WTC11 (cell line): ENCODE measurements at places on chromosomes 12 and 14. TPM values are rescaled to one million over a fixed set of nuclear protein-coding genes. Genes with fewer than 3 reads are reported as not detected.

The GALNT16 gene
- 3.0 to 4.5 TPM (median 3.8 TPM) in 3 replicates for total RNA-seq

The GTF2H3 gene
- total RNA-seq, result 31.6 to 35.9 TPM (median 35.8 TPM) in 3 replicates

The DNAI7 gene
- total RNA-seq, result 0.25 TPM in 1 of 3 replicates, not detected in the others

The ANO4 gene
- 1.8 to 2.6 TPM (median 2.2 TPM) in 3 replicates for total RNA-seq

The OTOGL gene
- total RNA-seq, result 0.39 to 0.62 TPM (median 0.55 TPM) in 3 replicates

The TMEM229B gene
- 0.69 to 0.90 TPM (median 0.87 TPM) in 3 replicates for total RNA-seq

The SYT1 gene
- 34.7 to 45.2 TPM (median 36.0 TPM) in 3 replicates for total RNA-seq

The BCL2L14 gene
- total RNA-seq, result 0.87 to 0.94 TPM (median 0.90 TPM) in 3 replicates

The FKBP3 gene
- 118 TPM in 3 replicates for total RNA-seq

The MUCL1 gene
- total RNA-seq, result not detected in 3 replicates

The CAPZA3 gene
- total RNA-seq, result not detected in 3 replicates

The NTF3 gene
- total RNA-seq, result 1.2 to 1.5 TPM (median 1.3 TPM) in 3 replicates

The PRPF39 gene
- total RNA-seq, result 32.3 to 39.3 TPM (median 34.4 TPM) in 3 replicates

The CS gene
- 241 to 275 TPM (median 246 TPM) in 3 replicates for total RNA-seq

The PTPN21 gene
- total RNA-seq, result 7.5 to 9.4 TPM (median 9.1 TPM) in 3 replicates

The PMCH gene
- not detected in 3 replicates for total RNA-seq

The RPS6KA5 gene
- total RNA-seq, result 3.7 to 5.3 TPM (median 5.2 TPM) in 3 replicates

The TPPP2 gene
- total RNA-seq, result 0.35 to 0.60 TPM in 2 of 3 replicates, not detected in the other

The TAS2R19 gene
- total RNA-seq, result 1.0 to 1.4 TPM (median 1.1 TPM) in 3 replicates

The MIP gene
- not detected in 3 replicates for total RNA-seq

The TSPAN19 gene
- 0.23 to 0.53 TPM in 2 of 3 replicates, not detected in the other for total RNA-seq

The LRRIQ1 gene
- total RNA-seq, result 0.46 to 1.3 TPM (median 0.82 TPM) in 3 replicates

The GUCY2C gene
- 3.4 to 4.3 TPM (median 3.9 TPM) in 3 replicates for total RNA-seq

The AVPR1A gene
- total RNA-seq, result 0.09 to 0.24 TPM (median 0.11 TPM) in 3 replicates

The SMCO2 gene
- 0.32 to 0.71 TPM (median 0.52 TPM) in 3 replicates for total RNA-seq

The DHRS4L2 gene
- total RNA-seq, result 8.7 to 10.2 TPM (median 9.7 TPM) in 3 replicates

The OXA1L gene
- total RNA-seq, result 133 to 138 TPM (median 135 TPM) in 3 replicates

The PLBD1 gene
- 31.8 to 49.6 TPM (median 32.1 TPM) in 3 replicates for total RNA-seq

The PTCSC3 gene
- not detected in 3 replicates for total RNA-seq

The LRR1 gene
- 32.5 to 42.6 TPM (median 32.8 TPM) in 3 replicates for total RNA-seq

The NOXRED1 gene
- total RNA-seq, result 0.11 to 0.44 TPM (median 0.20 TPM) in 3 replicates

The PRR13 gene
- 150 to 187 TPM (median 155 TPM) in 3 replicates for total RNA-seq

The FAM234B gene
- 25.9 to 28.6 TPM (median 26.2 TPM) in 3 replicates for total RNA-seq

The ADAMTS20 gene
- 6.0 to 7.4 TPM (median 7.2 TPM) in 3 replicates for total RNA-seq

The SYNDIG1L gene
- 1.4 to 1.9 TPM (median 1.5 TPM) in 3 replicates for total RNA-seq

The HVCN1 gene
- total RNA-seq, result 5.7 to 8.4 TPM (median 7.9 TPM) in 3 replicates

The CCDC88C gene
- total RNA-seq, result 46.4 to 64.8 TPM (median 46.6 TPM) in 3 replicates

The ATXN7L3B gene
- total RNA-seq, result 35.7 to 36.3 TPM (median 35.8 TPM) in 3 replicates

The GPR33 gene
- not detected in 3 replicates for total RNA-seq

The ANKS1B gene
- 5.4 to 6.7 TPM (median 5.8 TPM) in 3 replicates for total RNA-seq

The KCNK10 gene
- 0.53 to 0.96 TPM (median 0.87 TPM) in 3 replicates for total RNA-seq

The ABCC9 gene
- total RNA-seq, result 0.02 to 0.09 TPM (median 0.04 TPM) in 3 replicates

The TRAF3 gene
- 8.2 to 11.2 TPM (median 9.6 TPM) in 3 replicates for total RNA-seq

The ADCY6 gene
- total RNA-seq, result 11.9 to 12.8 TPM (median 12.2 TPM) in 3 replicates

The EEA1 gene
- total RNA-seq, result 16.3 to 20.3 TPM (median 17.8 TPM) in 3 replicates

The CACNA1C gene
- total RNA-seq, result 1.7 to 2.2 TPM (median 2.1 TPM) in 3 replicates

The C12orf50 gene
- total RNA-seq, result 0.07 TPM in 1 of 3 replicates, not detected in the others

The ACOT4 gene
- 1.3 to 1.6 TPM (median 1.5 TPM) in 3 replicates for total RNA-seq

The NYNRIN gene
- total RNA-seq, result 16.6 to 18.3 TPM (median 17.9 TPM) in 3 replicates

The GALNT8 gene
- 6.0 to 8.8 TPM (median 7.2 TPM) in 3 replicates for total RNA-seq

The PRR4 gene
- 0.87 to 2.7 TPM (median 1.6 TPM) in 3 replicates for total RNA-seq

The CFAP251 gene
- total RNA-seq, result 2.9 to 3.1 TPM (median 3.0 TPM) in 3 replicates

The LTBR gene
- total RNA-seq, result 4.0 to 6.1 TPM (median 4.5 TPM) in 3 replicates

The HCAR1 gene
- total RNA-seq, result 0.04 TPM in 1 of 3 replicates, not detected in the others

The MAP3K9 gene
- 28.0 to 29.6 TPM (median 29.4 TPM) in 3 replicates for total RNA-seq

The TDRD9 gene
- total RNA-seq, result 0.05 to 0.17 TPM in 2 of 3 replicates, not detected in the other
